ENCODE measurements at places on chromosomes 16 and 17. TPM values are rescaled to one million over a fixed set of nuclear protein-coding genes. Genes with fewer than 3 reads are reported as not detected.

GRCh38 chr16:50478075-50478772 lies 70.0 kb upstream of the NKD1 start:
- H3K36me3 ChIP-seq: no peaks in the 10 kb centered on the region
- H3K4me3 ChIP-seq: no peak overlapping the region
- no peak for DNase-seq
- H3K27ac ChIP-seq: no peak overlapping the region
- H3K4me1 ChIP-seq: peaks cover 8% of the 10 kb centered on the region
- peaks cover 2% of the 10 kb centered on the region for H3K27me3 ChIP-seq

The CRHR1 gene
- total RNA-seq: not detected

DNA sequence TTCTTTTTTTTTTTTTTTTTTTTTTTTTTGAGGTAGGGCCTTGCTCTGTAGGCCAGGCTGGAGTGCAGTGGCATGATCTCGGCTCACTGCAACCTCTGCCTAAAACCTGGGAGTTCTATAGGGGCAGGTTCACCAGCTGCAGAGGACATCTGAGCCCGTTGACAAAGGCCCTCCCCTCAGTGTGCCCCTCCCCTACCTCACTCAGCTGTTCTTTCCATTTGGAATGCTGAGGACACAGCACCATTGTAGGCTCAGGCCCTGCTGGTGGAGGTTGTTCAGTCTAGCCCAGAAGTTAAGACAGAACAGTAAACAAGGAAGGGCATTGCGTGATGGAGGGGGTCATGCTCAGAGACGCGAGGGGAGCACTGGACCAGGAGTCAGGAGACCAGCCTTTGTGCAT lies 21.8 kb upstream of the KIF19 start:
- peaks cover 5% of the 10 kb centered on the region for H3K27me3 ChIP-seq
- DNase-seq: no peak
- H3K4me3 ChIP-seq: no peak overlapping the region
- no peak overlapping the region for H3K27ac ChIP-seq
- no peaks in the 10 kb centered on the region for H3K36me3 ChIP-seq
- peaks cover 20% of the 10 kb centered on the region for H3K4me1 ChIP-seq

The MAPK8IP3 gene
- 82.7 TPM for total RNA-seq

The ITPRIPL2 gene
- 2.3 TPM for total RNA-seq

DNA sequence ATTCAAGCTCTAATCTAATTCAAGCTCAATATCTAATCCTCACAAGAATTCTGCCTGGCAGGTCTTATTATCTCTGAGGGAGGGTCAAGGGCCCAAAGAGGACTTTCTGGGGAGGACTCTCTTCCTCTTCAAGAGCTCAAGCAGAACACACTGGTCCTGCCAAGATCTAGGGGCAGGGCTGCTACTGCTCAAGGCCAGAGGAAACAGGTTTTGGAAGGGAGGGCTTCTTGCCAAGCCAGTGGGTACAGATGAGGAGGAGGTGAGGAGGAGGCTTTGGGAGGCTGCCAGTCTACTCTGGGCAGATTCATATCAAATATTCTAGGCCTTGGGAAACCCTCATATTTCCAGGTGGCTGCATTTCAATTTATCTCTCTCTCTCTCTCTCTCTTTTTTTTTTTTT lies 51.8 kb upstream of the IL34 start:
- H3K36me3 ChIP-seq: no peaks in the 10 kb centered on the region
- DNase-seq: no peak
- H3K4me1 ChIP-seq: no peaks in the 10 kb centered on the region
- H3K4me3 ChIP-seq: no peak overlapping the region

GRCh38 chr16:89656435-89657121 lies 930 bp downstream of the CHMP1A start:
- no peak for DNase-seq
- peak overlapping the region; percentile 78 for H3K27ac ChIP-seq
- H3K4me3 ChIP-seq: peak overlapping the region; percentile 84
- peaks cover 43% of the 10 kb centered on the region for H3K4me1 ChIP-seq
- peaks cover 39% of the 10 kb centered on the region for H3K36me3 ChIP-seq

DNA sequence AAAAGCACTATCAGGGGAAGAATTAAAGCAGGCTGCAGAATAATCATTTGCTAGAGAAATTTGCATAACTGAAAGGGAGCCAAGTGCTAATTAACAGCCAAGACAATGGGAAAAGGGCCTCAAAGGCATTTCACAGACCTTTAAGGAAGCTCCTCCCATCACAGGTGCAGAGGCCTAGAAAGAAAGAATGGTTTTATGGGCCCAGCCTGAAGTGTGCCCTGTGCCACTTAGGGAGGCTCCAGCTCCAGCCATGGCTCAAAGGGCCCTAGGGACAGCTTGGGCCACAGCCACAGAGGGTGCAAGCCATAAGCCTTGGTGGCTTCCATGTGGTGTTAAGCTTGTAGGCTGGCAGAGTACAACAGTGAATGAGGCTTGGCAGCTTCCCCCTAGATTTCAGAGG lies 50.1 kb downstream of the RNF112 start:
- H3K27ac ChIP-seq: no peak overlapping the region
- no peak overlapping the region for H3K4me3 ChIP-seq
- peaks cover 31% of the 10 kb centered on the region for H3K4me1 ChIP-seq
- no peak for DNase-seq

- H3K4me1 ChIP-seq: peaks cover 58% of the 10 kb centered on the region
- H3K27me3 ChIP-seq: no peaks in the 10 kb centered on the region
- H3K4me3 ChIP-seq: no peak overlapping the region
- peak overlapping the region; percentile 54 for H3K27ac ChIP-seq
- DNase-seq: no peak
Measured at GRCh38 chr17:29561554-29562517, 5.0 kb downstream of the ABHD15 start.

The CPHXL2 gene
- total RNA-seq: not detected

The MMP28 gene
- total RNA-seq: not detected

DNA sequence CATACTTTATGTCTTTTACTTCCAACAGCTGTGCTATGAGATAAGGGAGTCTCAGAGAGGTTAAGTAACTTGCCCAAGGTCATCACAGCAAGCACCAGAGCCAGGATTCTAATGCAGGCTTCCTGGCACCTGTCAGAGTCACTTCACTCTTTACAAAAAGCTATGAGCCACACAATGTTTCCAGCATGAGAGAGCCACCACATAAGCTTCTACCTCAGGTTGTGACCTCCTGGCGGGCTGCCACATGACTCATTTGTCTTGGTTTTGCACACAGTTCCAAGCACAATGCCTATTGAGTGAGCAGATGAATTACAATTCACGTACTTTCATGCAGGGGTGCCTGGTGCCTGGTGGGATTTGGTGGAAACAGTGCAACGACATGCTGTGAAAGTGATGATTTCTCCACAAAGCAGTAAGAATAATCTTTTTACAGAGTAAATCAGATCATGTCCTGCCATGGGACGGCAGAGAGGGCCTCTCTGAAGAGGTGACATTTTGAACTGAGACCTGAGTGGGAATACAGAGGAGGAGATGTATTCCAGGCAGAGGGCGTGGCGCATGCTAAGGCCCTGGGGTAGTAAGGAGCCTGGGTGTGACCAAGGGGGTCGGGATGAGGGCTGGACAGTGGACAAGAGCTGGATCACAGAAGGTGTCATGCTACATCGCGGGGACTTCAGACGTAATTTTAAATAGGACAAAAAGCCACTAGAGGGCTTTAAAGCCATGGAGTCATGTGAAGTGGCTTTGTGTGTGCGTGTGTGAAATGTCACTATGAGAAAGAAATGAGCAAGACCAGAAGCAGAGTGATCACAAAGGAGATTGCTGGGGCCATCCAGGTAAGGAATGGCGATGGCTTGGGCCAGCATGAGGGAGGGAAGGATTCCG lies 53.4 kb downstream of the CACNG3 start:
- H3K36me3 ChIP-seq: no peaks in the 10 kb centered on the region
- H3K27ac ChIP-seq: no peak overlapping the region
- no peak for DNase-seq
- H3K27me3 ChIP-seq: no peaks in the 10 kb centered on the region

The MYLK3 gene
- total RNA-seq: 0.23 TPM

- H3K4me1 ChIP-seq: no peaks in the 10 kb centered on the region
- no peak for DNase-seq
- no peaks in the 10 kb centered on the region for H3K27me3 ChIP-seq
- no peaks in the 10 kb centered on the region for H3K36me3 ChIP-seq
- H3K27ac ChIP-seq: no peak overlapping the region
- H3K4me3 ChIP-seq: no peak overlapping the region
Measured at GRCh38 chr17:52470553-52470952, 312.0 kb upstream of the CA10 start.

- H3K27me3 ChIP-seq: no peaks in the 10 kb centered on the region
- peak overlapping the region; percentile 87 for H3K4me3 ChIP-seq
- DNase-seq: no peak
Measured at GRCh38 chr17:42553161-42553818, 567 bp downstream of the HSD17B1 start.

DNA sequence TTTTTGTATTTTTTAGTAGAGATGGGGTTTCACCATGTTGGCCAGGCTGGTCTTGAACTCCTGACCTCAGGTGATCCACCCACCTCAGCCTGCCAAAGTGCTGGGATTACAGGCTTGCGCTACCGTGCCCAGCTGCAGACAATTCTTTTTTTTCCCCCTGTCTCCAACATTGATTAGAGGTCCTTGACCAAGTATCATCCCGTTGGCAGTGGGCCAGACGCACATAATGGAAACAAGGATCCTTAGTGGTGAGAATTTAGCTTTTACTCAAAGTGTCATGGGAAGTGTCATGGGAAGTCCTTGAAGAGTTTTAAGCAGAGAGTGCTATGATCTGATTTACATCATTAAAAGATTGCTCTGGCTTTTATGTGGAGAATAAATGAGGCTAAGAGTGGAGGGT lies 2.1 kb upstream of the FBXO47 start:
- H3K27ac ChIP-seq: no peak overlapping the region
- peaks cover 28% of the 10 kb centered on the region for H3K4me1 ChIP-seq
- H3K4me3 ChIP-seq: no peak overlapping the region
- peak; percentile 15 for DNase-seq
- H3K27me3 ChIP-seq: peaks cover 4% of the 10 kb centered on the region
- H3K36me3 ChIP-seq: no peaks in the 10 kb centered on the region

GRCh38 chr17:1977583-1978395 lies 47.3 kb downstream of the RTN4RL1 start:
- H3K36me3 ChIP-seq: no peaks in the 10 kb centered on the region
- H3K4me1 ChIP-seq: peaks cover 26% of the 10 kb centered on the region
- peak; percentile 28 for DNase-seq
- H3K27ac ChIP-seq: no peak overlapping the region

GRCh38 chr17:60391471-60392041 lies 377 bp downstream of the USP32 start:
- peaks cover 45% of the 10 kb centered on the region for H3K4me1 ChIP-seq
- H3K27ac ChIP-seq: peak overlapping the region; percentile 99
- H3K36me3 ChIP-seq: peaks cover 14% of the 10 kb centered on the region
- DNase-seq: no peak

All from activated CD8-positive, alpha-beta T cell treated with anti-CD3 and anti-CD28 coated beads, Interleukin-2, amount 10 ng/mL, durations not matched to agents 7 days and 5 days (primary cell).